ENCODE measurements at places on chromosomes 1 and 21.

GRCh38 chr1:54989473-54989872 is 9.0 kb downstream of the TMEM61 start:
- DNase-seq: no peak

- DNase-seq: no peak
Observed at GRCh38 chr1:245475961-245476516, 321.3 kb downstream of the KIF26B start.

- DNase-seq: no peak
Observed at GRCh38 chr1:42392967-42393848, 12.6 kb downstream of the RIMKLA start.

GRCh38 chr1:112054510-112054909 is 65.0 kb upstream of the KCND3 start:
- DNase-seq: no peak

GRCh38 chr21:44050276-44050675 is 38.2 kb downstream of the TRAPPC10 start:
- no peak for DNase-seq

DNA sequence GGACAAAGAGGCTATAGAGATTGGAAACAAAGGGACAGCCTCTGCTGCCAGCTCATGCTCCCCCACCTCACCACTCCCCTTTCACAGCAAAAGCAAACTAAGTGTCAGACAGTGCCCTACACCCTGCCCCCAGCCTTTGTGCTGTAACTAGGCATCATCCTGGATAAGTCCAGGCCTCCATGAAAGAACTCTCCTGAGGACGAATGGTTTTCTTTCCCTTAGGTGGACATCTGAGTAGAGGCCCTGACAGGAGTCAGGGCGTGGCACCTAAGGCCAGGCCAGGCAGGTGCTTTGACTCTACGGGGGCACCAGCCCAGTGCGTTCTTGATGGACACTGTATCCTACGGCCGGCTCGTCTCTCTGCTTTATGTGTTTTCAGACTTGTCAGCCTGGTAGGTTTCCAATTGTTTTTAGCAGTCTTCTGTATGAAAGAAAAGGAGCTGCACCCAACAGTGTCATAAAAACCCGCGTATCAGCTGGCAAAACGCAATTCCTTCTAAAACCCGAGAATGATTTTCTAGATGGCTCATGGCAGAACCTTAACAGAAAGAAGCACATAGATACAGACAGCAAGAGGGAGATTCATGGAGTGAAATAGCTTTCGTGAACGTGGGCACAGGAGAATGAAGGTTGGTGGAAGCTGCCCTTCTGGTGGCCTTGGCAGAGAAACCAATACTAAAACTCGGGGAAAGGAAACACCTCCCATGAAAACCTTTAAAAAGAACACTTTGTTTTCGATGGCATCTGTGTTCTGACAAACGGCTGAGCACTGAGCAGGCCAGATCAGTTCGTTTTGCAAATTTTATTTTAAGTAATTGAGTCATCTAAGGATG is 51.7 kb upstream of the AJAP1 start:
- no peak for DNase-seq

- no peak for DNase-seq
Observed at GRCh38 chr1:185739967-185740366, 5.8 kb downstream of the HMCN1 start.

GRCh38 chr1:901108-901859 is 22.4 kb upstream of the SAMD11 start:
- no peak for DNase-seq

DNA sequence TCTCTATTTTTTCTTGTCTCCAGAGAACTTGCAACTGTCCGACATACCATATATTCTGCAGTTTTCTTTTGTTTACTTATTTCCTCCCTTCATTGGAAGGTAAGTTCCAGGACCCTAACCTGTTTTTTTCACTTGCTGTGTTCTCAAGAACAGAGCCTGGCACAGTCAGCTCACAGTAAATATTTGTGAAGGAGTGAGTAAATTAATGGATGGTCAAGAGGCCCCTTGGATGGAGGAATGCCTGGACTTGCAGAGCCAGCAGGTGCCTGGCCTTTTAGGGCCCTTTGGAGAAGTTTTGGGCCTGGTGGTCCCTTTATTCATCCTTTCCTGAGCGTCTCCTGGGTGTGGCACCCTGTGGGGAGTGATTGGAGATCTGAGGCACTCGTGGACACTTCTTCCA is 182.1 kb upstream of the POU3F1 start:
- DNase-seq: no peak

- DNase-seq: peak; percentile 23
Observed at GRCh38 chr1:8510041-8510823, 192.3 kb downstream of the SLC45A1 start.

DNA sequence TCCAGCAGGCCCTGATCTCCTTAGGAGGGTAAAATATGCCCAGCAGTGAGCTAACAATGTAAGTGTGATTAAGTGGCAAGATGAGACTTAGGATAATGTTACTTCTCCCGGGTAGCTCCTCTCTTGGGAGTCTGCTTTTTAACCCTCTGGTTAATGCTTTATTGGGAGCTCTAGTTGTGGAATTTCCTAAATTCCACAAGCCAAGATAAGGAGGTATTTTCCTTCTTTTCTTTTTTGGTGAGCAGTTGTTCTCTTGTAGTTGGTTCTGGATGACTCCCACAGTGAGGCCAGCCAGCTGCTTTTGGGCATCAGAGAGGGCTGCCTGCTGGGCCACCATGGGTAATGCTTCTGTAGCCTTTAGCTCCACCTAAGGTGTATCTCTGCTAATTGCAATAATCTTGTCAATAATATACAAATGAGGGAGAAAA is 19.3 kb downstream of the C1orf52 start:
- no peak for DNase-seq

DNA sequence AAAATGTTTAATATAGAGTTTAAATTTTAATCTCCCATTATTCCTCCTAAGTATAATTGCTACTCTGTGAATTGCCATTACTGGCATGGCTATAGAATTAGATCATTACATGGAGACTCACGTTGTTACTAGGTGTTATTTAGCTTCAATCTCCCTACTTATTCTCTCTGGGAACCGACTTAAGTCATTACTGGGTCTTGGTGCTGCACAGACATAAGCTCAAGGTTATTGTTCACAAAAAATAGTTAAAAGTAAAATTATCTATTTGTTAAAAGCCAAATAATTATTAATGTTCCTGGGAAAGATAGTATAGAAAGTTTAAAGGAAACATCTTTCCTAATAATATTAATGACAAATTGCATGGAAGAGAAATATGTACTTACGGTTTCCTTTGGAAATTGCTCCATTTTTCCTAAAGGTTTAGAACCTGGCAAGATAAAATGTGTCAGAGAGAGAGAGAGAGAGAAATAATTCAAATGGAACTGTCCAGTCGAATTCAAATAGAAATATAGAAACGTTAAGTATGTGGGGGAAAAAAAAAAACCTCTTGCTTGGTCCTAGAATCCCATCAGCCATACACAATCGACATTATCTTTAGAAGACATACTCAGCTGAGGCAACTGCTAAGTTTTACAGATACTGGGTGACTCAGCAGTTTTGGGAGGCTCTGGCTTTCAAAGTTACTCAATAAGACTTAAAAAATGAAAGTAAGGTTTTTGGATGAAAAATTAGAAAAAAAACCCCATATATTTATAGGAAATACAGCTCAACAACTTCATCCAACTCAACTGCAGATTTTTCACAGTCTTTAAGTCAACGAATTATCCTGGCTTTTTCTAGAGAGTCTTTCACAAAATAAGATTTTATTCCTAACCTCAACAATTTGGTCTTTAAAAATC is at the start of gene SPTA1:
TSS of gene SPTA1 (minus strand) at position 605 of the 899 bp plus-strand sequence. CDS start at position 407, 198 bp downstream.
- DNase-seq: no peak

GRCh38 chr1:207062058-207062457 is 9.0 kb downstream of the PFKFB2 start:
- DNase-seq: no peak

DNA sequence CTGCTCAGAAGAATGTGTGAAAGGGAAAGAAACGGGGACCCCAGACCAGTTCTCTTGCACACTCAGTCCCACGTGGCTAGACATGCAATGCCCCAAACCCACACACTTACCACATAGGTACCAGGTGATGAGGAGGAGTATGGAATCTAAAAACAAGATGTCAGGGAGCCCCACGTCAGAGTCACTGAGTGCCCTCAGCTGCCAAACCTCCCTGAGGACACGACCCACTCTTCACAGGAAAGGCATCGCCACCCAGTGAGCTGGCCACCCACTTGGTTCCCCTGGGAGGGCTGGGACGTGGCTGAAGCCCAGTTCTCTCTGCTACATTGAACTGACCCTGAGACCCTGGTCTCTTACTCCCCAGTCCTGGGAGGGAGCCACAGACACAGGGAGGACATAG is 41.4 kb downstream of the MRPL37 start:
- no peak for DNase-seq

DNA sequence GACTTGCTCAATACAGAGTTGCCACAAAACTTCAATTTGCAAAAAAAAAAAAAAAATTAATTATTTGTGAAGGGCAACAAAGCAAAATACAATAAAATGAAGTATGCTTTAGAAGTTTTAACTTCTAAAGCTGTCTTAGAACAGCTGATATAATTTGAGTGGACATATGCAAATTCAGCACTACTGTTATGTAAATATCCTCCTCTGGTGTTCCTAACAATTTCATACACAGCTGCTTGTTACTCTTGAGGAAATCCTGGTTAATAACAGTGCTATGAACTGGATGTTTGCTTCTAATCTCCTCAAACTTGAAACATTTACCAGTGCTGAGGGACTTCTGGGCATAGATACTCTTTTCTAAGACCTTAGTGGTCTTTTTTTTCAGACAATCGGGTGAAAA is 69.6 kb upstream of the COL24A1 start:
- DNase-seq: no peak

GRCh38 chr1:99227056-99227897 is 37.0 kb upstream of the PLPPR4 start:
- no peak for DNase-seq

GRCh38 chr1:54225986-54226559 is 26.1 kb downstream of the MRPL37 start:
- no peak for DNase-seq

GRCh38 chr1:30388386-30388785 is 335.0 kb downstream of the MATN1 start:
- DNase-seq: no peak

DNA sequence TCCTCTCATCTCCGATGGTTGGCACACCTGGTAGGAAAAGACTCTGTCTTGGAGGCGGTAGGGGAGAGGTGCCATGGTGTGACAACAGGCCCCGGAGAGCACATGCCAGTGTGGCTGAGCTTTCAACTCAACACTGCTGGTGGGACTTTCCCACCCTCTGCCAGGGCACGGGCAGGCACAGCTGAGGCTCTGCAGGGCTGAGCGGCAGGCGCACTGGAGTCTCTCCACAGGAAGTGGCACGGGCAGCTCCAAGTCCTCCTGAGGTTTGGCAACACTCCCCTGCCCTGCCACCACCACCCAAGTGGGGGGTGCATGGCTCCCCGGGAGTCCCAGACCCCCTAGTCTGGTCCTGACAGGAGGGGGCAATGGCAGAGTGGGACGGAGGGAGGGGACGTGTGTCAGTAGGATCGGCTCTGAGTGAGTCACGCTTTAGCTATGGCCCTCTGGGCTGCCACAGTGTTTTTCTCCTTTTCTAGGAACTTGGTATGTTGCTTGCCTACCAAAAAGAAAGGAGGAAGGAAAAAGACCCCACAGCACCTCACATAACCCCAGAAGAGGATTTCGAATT is 27.3 kb upstream of the EVA1B start:
- DNase-seq: peak; percentile 54

DNA sequence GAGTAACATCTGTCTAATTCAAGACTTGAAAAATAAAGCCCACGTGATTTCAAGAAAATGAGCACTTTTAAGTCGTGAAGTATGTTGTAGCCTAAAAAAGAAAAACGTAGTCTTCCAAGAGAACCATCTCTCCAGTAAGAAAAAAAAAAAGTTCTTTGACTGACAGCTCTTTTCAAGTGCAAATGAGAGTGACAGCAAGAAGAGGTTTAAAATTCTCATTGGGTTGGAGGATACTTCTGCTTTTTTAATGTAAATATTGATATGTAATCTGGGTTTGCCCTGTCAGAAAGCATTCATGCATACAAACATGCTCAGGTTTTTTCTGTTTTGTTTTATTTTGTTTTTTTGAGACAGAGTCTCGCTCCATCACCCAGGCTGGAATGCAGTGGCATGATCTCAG is 32.3 kb upstream of the PRDM2 start:
- no peak for DNase-seq

- no peak for DNase-seq
Observed at GRCh38 chr1:44511769-44512168, 106.7 kb downstream of the RNF220 start.

GRCh38 chr1:168210312-168210711 is 15.5 kb upstream of the SFT2D2 start:
- DNase-seq: no peak

DNA sequence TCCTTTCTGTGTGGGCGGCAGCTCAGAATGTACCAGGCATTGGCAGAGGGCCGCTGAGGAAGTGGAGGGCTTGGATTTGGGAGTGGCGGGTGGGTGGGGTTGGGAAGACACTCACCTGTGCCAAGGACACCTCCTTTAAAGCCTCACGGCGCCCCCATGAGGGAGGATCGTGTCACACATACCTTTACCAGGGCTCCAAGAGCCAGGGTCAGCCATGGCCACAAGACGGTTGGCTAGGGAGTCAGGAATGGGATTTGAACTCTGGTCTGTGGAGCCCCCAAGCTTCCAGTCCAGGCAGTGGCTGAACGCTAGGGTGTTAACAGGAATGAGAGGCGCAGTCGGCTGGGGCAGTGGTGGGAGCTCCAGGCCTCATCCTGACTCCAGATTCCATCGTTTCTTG is 4.6 kb downstream of the NBL1 start:
- no peak for DNase-seq

DNA sequence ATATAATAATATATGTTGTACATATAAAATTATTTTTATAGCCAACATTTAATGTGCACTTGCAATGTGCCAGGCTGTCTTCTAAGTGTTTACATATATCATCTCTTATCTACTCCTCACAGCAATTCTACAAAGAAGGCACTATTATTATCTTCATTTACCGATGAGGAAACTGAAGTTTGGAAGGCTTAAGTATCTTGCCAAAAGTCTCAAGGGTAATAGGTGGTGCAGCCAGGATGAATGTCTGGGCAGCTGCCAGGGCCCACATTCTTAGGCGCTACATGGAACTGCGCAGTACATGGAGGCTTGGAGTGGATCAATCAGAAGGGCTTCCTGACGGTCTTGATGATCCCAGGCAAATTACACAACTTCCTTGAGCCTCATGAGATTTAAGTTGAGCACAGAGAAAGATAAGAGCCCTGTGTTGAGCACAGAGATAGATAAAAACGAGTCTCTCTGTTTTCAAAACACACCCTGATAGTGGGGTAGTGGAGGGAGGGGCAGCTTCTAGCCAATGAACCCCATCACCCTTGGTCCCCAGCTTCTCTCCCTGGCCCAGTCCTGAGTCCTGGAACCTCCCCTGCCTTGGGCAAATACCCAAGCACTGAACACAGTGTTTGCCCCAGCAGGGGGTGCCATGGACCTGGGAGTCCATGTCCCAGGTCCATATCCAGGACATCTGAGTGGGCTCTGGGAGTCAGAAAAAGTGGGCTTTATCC is 9.2 kb downstream of the POU3F1 start:
- no peak for DNase-seq

All from T-cell (primary cell).